ENCODE measurements at places on chromosomes 12 and 14. TPM values are rescaled to one million over a fixed set of nuclear protein-coding genes. Genes with fewer than 3 reads are reported as not detected.

DNA sequence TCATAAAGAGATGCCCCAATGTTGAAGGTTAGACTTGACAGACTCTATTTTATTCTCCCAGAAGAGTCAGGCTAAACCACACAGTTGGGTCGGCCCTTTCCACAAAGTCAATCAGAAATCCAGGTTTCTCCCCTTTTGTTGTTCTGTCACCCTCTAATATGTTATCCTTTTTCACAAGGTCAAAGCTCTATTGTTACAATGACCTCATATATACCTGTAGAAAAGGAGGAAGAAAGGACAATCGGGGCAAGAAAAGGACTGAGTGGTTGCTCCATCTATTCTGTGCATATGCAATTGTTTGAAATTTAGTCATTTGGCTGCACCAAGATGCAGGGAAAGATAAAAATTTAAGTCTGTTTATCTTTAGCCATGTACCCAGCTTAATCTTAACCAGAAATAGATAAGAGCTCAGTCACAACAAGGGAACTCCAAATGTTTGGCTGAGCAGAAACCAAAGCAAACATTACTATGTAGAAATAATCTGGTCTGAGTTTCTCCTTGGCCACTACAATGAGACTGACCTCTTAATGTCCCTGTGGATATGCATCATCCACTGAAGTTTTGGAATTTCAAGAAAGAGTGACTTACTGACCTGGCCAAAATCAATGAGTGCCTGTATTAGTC is 503.7 kb downstream of the GALC start:
- no peak for DNase-seq

DNA sequence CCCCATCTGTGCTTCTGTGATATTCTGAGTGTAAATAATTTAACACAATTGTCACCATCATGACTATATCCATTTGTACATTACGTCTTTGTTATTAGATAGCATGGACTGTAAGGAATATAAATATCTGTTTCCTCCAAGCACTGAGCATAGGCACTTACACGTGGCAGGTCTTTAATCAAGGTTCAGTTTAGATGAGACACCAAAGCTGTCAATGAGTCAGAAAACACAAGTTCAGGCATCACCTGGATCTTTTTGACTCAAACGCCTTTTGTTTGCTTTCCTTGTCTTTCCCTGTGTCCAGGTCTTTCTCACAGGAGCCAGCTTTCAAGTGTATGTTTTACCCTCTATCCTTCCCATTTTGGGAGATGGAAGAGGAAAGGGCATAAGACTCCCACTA is 163.2 kb upstream of the CCDC198 start:
- no peak for DNase-seq

The YAF2 gene
- total RNA-seq = 14.2 TPM

DNA sequence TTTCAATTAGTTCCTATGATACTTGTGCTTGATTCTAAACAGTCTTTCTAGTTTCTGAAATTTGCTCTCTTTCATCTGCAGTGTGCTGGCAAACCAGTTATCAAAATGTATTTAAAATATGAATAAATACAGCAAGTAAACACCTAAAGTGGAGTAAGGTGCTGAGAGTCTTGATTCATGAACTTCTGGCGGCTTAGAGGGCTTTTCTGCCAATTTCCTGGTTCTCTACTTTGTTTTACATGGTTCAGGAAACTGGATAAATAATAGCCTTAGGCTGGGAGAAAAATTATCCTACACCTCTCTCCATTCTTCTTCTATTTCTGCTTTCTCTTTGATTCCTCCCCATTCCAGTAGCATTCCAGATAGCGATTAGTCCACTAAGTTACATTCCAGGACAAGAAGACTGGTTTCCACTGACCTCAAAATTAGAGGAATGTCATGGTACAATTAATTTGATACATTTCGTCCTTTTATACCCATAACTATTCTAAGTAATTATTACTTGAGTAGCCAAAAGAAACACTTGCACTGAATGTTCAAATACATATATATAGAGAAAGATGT is 14.9 kb downstream of the ATP2B1 start:
- no peak for DNase-seq

DNA sequence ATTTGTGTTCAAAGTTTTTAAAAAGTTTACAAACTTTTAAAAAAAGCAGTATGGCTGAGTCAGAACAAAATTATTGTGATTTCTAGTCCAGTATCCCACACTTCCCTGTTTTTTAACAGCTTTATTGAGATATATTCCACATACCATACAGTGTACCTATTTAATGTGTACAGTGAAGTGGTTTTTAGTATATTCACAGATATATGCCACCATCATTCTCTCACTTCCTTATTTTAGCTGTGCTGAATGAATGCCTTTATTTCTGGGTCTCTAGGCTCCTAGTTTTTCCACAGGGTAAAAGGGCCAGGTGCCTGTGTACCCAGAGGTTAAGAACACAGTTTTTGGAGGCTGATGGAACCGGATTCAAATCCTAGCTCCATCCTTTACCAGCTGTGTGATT is 58.9 kb upstream of the SRSF5 start:
- DNase-seq = no peak

The SMCO3 gene
- 2.1 TPM for total RNA-seq

The PTPRR gene
- total RNA-seq = not detected

The PRKAG1 gene
- total RNA-seq = 32.8 TPM

The DLST gene
- total RNA-seq = 59.7 TPM

GRCh38 chr12:13173012-13173932 is 23.3 kb upstream of the EMP1 start:
- DNase-seq = peak; percentile 41

DNA sequence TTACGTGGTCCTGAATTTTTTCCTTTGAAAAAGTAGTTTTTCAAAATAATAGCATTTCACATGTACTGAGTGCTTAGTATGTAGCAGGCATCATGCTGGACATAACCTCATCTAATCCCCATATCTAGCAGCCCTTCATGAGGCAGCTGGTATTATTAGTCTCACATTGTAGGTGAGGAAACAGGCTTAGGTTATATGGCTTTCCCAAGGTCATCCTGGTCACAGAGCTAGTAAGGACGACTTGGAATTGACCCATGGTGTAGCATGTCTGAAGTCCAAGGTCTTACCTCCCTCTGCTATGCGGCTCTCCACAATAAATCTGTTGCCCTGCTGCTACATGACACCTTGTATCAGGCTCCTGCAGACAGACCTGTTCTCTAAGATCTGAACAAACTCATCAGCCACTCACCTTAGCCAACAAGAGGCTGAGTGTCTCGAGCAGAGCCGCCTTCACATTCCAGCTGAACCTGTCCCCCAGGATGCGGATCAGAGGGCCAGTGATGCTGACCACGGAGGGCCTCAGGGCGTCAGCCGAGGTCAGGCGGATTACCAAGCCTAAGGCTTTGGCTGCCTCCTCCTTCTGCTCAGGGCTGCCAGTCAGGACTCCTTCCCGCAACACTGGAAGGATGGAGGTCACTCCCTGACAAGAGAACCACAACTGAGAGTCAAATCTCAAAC is 19.7 kb upstream of the RAB35 start:
- no peak for DNase-seq

- DNase-seq = no peak
Observed at GRCh38 chr12:2980630-2981029, 21.4 kb downstream of the TEAD4 start.

GRCh38 chr14:21680072-21680471 is 6.5 kb upstream of the OR4E1 start:
- no peak for DNase-seq

DNA sequence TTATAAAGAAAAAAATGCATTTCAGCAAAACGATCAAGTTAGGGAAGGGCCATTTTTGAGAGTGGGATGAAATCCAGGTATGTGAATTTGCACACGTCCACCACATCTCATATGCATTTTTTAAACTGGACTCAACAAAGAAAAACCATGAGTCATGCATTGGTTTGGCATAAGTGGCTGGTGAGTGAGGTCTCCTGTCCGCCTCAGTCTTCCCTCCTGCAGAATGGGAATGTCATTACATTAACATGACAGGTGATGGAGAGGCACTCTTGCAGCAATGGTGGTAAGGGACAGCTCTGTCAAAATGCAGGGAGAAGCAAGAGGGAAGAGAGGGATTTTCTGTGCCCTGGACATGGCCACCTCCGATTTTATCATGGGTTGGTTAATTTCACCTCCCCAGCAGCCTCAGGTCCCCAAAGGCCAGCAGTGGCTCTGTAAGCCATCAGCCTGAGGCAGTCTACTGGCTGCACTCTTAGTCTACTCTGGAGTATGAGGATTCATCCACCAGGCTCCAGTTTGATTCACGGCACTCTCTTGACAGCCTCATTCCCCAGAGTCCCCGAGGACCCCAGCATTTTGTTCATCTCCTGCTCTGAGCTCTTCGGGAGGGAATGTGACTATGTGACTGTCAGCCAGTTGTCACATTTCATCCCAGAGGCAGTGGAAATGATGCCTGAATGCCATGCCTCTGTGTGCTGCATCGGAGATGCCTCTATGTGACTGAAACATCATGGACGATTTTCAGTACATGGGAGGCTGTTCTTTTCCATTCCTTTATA is 17.1 kb upstream of the PWP1 start:
- no peak for DNase-seq

GRCh38 chr12:113112043-113112899 is 23.3 kb downstream of the RASAL1 start:
- DNase-seq = no peak

- no peak for DNase-seq
Observed at GRCh38 chr12:11595080-11595479, 54.4 kb upstream of the ETV6 start.

The LTB4R2 gene
- total RNA-seq = 3.0 TPM

- DNase-seq = no peak
Observed at GRCh38 chr12:89890161-89890560, 181.5 kb upstream of the ATP2B1 start.

- no peak for DNase-seq
Observed at GRCh38 chr12:81956468-81956860, 197.3 kb upstream of the PPFIA2 start.

DNA sequence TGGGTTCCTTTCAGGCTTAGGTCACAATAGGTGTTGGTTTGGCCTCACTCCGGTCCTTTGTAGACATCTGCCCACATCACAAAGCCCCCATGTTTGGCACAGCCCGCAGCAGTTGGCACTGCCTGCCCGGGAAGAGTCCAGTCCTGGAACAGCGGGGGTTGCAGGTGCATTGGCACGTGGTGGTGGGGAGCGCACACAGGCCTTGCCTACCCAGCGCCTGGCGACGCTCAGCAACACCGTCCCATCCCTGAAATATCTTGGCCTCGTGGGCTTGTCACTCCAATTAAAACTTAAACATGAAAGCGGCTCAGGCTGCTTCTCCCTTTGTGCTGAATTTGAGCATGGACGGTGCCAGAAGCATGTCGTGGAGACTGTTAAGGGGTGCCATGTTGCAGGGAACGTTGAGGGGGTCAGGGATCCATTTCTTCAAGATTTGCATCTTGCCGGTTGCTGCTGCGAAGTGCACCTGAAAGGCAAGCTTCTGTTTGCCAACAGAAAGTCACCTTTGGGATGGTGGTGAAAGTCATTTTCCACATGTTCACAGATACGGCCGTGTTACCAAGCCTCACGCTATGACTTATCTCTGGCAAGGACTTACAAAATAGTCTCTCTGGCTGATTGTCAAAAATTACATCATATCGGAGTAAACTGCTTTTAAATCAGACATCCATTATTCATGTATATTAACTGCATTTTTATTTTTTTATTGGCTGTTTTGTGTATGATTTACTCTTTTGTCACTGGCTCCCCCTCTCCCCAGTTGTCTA is 91.5 kb downstream of the FBXW8 start:
- DNase-seq = no peak

The ESRRB gene
- total RNA-seq = 1.6 TPM

GRCh38 chr12:106629797-106630659 is 47.2 kb downstream of the RFX4 start:
- DNase-seq = no peak

The HSPB8 gene
- 129 TPM for total RNA-seq

- DNase-seq = no peak
Observed at GRCh38 chr12:114673169-114673833, 10.7 kb downstream of the TBX3 start.

The RPS6KL1 gene
- total RNA-seq = 12.1 TPM

GRCh38 chr12:98543701-98544100 is 28.3 kb downstream of the TMPO start:
- no peak for DNase-seq

- no peak for DNase-seq
Observed at GRCh38 chr12:464484-465267, 4.9 kb downstream of the B4GALNT3 start.

The LRRC43 gene
- not detected for total RNA-seq

DNA sequence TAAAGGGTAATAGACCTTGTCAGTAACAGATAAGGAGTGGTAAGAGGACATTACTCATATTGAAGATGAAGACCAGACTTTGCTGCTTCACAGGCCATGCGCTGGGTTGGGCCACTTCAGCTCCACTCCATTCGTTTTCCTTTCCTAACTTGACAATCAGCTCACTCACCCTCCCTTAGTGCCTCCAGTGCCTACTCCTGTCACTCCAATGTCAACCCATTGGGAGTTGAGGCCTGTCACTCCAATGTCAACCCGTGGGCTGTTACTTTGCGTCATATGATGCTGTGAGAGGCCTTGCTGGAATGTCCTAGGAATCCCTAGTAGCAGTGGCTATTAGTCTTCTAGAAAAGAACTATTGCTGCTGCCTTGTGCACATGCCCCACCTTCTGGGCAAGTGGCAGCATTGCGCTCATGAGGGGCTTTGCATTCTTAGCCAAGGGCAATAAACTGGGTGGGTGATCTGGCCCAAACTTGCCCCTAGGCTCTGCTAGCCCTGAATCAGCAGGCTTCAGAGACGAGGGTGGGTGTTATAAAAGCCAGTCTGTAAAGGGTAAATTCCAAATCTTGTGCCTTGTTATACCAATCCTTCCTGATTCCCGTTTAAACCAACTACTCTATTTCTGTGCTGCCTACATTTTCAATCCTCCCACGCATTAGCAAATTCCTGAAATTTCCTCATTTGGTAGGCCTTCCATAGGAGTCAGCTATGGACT is 36.1 kb downstream of the BAZ2A start:
- no peak for DNase-seq

GRCh38 chr14:68644101-68644500 is 148.8 kb downstream of the ZFP36L1 start:
- DNase-seq = peak; percentile 34

DNA sequence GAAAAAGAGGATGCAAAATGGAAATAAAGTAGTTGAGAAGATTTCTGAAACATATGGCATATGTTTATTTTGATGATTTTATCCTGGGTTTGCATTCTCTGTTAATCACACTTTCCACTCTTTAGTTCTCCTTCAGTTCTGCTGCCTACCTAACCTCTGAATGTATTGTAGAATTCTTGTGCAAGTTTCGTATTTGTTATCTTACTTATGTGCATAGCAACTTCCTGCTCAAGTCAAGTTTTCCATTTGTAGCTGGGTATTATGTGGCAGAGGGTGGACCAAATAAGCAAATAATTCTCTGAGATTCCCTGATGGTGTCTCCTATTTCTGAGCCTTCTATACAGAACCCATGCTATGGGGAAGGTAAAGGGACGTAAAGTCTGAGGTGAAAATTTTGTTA is 381.6 kb downstream of the FOXG1 start:
- DNase-seq = no peak

The CCDC60 gene
- total RNA-seq = not detected

DNA sequence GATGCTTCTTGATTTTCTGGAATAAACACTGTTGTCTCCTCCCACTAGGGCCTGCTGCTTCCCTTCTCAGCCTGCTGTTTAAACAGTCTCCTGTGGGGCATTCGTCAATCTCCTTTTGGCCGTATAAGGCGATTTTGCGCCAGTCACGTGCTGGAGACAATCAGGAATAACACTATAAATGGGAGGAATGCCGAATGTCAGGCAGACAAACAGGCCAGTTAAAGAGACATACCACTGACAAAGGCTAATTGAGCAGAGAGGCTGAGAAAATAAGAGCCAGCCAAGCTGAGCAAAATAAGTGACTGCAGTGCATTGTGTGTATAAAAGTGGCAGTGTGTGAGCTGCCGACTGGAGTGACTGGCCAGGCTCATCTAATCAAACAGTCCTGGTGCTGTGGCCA is 23.3 kb downstream of the DMAC2L start:
- DNase-seq = no peak
